ENCODE measurements at places on chromosomes 5 and 9.

- no peak for DNase-seq
Observed at GRCh38 chr9:86839522-86839921, 107.8 kb downstream of the GAS1 start.

DNA sequence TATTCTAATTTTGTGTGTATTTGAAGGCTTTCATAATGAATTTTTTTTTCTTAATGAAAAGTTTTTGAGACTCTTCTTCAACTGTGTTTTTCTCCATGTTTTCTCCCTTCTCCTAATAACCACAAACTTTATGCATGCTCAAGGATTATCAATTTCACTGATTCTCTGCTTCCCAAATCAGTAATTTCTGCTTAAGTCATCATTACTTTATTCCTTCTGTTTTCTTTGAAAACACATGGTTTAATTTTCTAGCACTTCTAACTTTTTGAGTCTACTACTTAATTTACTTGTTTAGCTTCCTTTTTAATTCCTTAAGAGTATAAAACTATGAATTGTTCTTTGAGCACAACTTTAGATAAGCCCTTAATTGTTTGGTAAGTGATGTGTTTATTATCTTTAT is 11.5 kb upstream of the FBN2 start:
- DNase-seq = no peak

DNA sequence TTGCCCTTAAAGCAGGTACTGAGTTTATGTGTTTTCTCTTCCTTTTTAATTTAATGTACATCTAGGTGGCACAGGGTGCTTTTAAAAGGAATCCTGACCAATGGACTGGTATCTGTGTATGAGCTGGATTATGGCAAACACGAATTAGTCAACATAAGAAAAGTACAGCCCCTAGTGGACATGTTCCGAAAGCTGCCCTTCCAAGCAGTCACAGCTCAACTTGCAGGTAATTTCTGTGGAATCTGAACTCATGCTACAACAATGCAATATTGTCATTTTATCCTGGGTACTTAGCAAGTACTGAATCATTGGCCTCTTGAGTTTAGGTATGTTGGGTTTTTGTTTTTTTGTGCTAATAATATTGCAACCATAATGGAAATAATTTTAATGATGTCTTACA is 14.4 kb upstream of the TMOD1 start:
- DNase-seq = no peak

- DNase-seq = peak; percentile 81
Observed at GRCh38 chr5:91162534-91163381, 220.4 kb downstream of the ARRDC3 start.

Data from small intestine (tissue), 16 donors.